ENCODE measurements at places on chromosomes 7 and 10. TPM values are rescaled to one million over a fixed set of nuclear protein-coding genes. Genes with fewer than 3 reads are reported as not detected.

The HOXA6 gene
- 1.4 TPM for total RNA-seq

The CDHR3 gene
- 1.8 TPM for total RNA-seq

The PNLIP gene
- total RNA-seq: not detected

The EPO gene
- total RNA-seq: not detected
